Activated CD8-positive, alpha-beta memory T cell treated with anti-CD3 and anti-CD28 coated beads for 36 hours (primary cell): ENCODE measurements at places on chromosomes 2 and 18. TPM values are rescaled to one million over a fixed set of nuclear protein-coding genes. Genes with fewer than 3 reads are reported as not detected.

Gene ABCA12
- total RNA-seq = not detected

Gene PLGLB1
- 2.0 TPM for total RNA-seq

Gene TP53I3
- 2.0 TPM for total RNA-seq

Gene CD207
- not detected for total RNA-seq

Gene MROH2A
- not detected for total RNA-seq

Gene BOLL
- total RNA-seq = not detected

Gene XIRP2
- not detected for total RNA-seq

Gene NT5DC4
- total RNA-seq = not detected

Gene SANBR
- total RNA-seq = 2.0 TPM

Gene GAL3ST2
- 0.21 TPM for total RNA-seq

Gene CYBRD1
- 0.97 TPM for total RNA-seq

Gene VSNL1
- not detected for total RNA-seq

Gene C2orf76
- 21.0 TPM for total RNA-seq

Gene DPYSL5
- not detected for total RNA-seq

Gene NR4A2
- total RNA-seq = 35.3 TPM

Gene CRYGC
- total RNA-seq = not detected

Gene TNFAIP6
- not detected for total RNA-seq

Gene COLEC11
- total RNA-seq = 0.38 TPM

Gene PLGLB2
- not detected for total RNA-seq

Gene MEIS1
- total RNA-seq = not detected

Gene SP110
- 51.0 TPM for total RNA-seq

Gene ITM2C
- total RNA-seq = 55.0 TPM

Gene PRSS56
- total RNA-seq = not detected
